Urinary bladder (tissue), 4 donors: ENCODE measurements at places on chromosomes 1 and 21. TPM values are rescaled to one million over a fixed set of nuclear protein-coding genes. Genes with fewer than 3 reads are reported as not detected.

SELENON gene
- total RNA-seq, result 24.6 TPM

FH gene
- 71.1 TPM for total RNA-seq

COL8A2 gene
- 11.7 TPM for total RNA-seq

CACNA1S gene
- total RNA-seq, result 1.9 TPM

MSH4 gene
- total RNA-seq, result 0.90 TPM

ETV3L gene
- not detected for total RNA-seq
